A549 treated with CpdA at 1 μM for 4 hours (cell line): ENCODE measurements at places on chromosomes 3 and 15. TPM values are rescaled to one million over a fixed set of nuclear protein-coding genes. Genes with fewer than 3 reads are reported as not detected.

GRAMD2A gene
- total RNA-seq: not detected in 5 replicates

NSUN3 gene
- total RNA-seq: 6.8 to 9.1 TPM (median 7.6 TPM) in 5 replicates

CSPG4 gene
- 0.09 to 0.13 TPM (median 0.12 TPM) in 5 replicates for total RNA-seq

CLDN1 gene
- total RNA-seq: 26.4 to 33.5 TPM (median 29.0 TPM) in 5 replicates

LHFPL4 gene
- 0.05 to 0.78 TPM (median 0.08 TPM) in 5 replicates for total RNA-seq

TRIM42 gene
- total RNA-seq: not detected in 5 replicates

ACVR2B gene
- 2.2 to 3.2 TPM (median 2.7 TPM) in 5 replicates for total RNA-seq

CASR gene
- not detected in 5 replicates for total RNA-seq
